Brain (organoid and tissue), 16 donors: ENCODE measurements at places on chromosomes 3 and 15.

GRCh38 chr15:22880068-22880980 lies 41.9 kb downstream of the NIPA2 start:
- DNase-seq: no peak

DNA sequence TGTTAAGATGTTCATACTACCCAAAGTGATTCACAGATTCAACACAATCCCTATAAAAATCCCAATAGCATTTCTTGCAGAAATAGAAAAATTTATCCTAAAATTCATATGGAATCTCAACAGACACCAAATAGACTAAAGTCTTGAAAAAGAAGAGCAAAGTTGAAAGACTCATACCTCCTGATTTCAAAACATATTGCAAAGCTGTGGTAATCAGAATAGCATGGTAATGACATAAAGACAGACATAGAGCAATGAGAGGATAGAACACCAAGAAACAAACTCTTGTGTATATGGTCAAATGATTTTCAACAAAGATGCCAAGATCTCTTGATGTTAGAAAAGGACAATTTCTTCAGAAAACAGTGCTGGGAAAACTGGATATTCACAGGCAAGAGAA lies 8.3 kb downstream of the GLB1 start:
- no peak for DNase-seq

GRCh38 chr3:132253262-132253878 lies 63.8 kb upstream of the ACP3 start:
- peak; percentile 74 for DNase-seq

- no peak for DNase-seq
Observed at GRCh38 chr15:65130941-65131340, 2.7 kb downstream of the PDCD7 start.

GRCh38 chr3:98733053-98733811 lies 29.9 kb upstream of the ST3GAL6 start:
- peak; percentile 63 for DNase-seq

DNA sequence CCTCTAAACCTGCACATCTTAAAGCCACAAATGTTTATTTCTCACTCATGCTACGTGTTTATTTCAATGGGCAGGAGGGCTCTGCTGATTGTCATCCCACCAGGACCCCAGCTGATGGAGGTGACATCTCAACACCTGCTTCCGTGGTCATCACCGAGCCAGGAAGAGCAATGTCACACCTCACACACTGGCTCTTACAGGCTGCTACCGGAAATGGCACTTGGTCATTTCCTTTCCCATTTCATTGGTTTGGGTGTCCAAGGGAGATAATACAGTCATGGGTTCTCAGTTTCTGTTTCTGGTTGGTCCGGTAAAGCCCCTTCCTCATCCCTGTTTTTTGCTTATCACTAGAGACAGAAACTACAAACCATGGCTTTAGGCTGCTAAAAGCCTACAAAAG lies 41.9 kb downstream of the ABHD2 start:
- DNase-seq: no peak

DNA sequence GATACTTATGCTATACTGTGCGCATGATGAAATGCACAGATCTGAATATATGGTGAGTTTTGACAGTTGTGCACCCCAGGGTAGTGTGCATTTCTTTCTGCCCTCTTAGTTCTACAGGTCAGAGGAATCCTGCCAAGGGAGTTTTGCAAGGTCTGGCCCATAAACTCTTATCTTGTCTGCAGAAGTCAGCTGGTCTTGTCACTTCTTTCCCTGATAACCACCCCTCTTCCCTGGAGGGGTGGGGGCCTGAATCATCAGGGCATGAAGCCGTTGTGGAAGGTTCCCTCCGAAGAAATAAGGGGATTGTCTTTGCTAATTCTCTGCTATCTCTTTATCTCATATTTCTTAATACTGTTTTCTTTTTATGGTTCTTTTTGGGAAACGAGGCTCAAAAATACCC lies 30.4 kb downstream of the TRIM71 start:
- no peak for DNase-seq

DNA sequence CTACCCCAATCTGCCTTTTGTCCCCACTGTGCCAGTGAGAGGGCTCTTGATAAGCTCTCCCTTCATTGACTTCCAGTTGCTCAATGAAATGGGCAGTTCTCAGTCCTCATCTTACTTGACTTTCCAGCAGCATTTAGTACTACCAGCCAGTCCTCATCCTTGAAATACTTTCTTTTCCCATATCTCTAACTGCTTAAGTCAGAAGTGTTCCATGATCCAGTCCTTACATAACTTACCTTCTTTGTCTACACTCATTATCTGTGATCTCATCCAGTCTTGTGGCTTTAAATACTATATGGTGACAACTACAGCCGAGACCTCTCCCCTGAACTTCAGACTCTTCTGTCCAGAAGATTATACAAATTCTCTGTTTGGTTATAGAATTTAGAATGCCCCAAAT lies 28.7 kb downstream of the RARRES1 start:
- DNase-seq: no peak

- DNase-seq: peak; percentile 10
Observed at GRCh38 chr3:70737666-70738290, 425.3 kb upstream of the MDFIC2 start.

DNA sequence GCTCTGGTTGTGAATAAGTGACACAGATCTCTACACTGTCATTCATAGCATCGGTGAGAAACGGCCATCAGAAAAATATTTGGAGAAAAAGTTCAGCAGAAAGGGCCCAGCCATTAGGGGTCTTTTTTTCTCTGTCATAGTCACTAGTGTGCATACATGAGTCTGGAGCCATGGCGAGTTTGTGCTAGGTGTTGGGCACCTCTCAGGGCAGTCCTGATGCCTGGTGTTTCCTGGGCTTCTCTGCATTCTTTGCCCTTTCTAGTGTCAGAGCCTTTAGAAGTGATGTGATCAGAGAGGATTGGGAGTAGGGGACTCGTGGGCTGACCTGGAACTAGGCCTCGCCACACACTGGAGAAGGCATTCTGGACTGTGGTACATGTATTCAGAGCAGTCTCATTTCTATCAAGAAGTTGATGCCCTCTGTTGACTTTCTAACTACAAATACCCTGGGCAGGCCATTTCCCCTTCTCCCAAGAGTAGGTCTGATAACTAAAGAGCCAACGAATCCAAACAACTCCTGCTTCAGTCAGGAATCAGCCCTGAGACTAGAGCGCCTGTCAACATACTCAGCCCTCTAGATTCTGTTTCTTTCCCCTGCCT lies 1.6 kb downstream of the KY start:
- no peak for DNase-seq

DNA sequence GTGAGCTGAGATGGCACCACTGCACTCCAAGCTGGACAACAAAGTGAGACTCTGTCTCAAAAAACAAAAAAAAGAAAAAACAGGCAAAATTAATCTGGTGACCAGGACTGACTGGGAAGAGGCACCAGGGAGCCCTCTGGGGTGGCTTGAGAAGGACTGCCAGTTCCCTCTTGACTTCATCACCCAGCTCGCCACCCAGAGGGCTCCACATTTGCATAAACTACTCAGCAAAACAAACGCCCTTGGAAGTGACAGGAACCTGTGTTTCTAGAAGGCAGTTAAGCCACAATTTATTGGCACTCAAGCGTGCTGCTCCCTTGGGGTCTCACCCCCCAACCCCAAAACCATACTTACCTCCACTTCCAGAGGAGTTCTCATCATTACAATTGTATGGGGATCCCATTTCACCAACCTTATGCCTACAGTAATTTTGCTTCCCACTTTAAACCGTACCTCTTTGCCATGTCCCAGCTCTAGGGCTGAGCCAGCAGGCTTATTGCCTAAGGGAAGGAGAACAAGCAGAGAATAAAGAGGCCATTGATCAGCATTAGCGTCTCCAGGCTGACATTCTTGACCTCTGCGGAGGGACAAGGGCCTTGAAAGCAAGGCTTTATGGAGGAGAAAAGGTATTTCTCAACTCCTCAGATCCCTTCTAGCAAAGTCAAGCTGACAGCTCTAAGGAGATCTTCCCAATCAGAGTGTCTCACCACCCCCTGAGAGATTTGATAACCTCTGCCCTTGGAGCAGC lies 357.4 kb downstream of the SHQ1 start:
- no peak for DNase-seq

- DNase-seq: peak; percentile 93
Observed at GRCh38 chr3:188993181-188993580, 178.6 kb upstream of the TPRG1 start.

- DNase-seq: no peak
Observed at GRCh38 chr3:140440446-140440845, 237.4 kb upstream of the TRIM42 start.

DNA sequence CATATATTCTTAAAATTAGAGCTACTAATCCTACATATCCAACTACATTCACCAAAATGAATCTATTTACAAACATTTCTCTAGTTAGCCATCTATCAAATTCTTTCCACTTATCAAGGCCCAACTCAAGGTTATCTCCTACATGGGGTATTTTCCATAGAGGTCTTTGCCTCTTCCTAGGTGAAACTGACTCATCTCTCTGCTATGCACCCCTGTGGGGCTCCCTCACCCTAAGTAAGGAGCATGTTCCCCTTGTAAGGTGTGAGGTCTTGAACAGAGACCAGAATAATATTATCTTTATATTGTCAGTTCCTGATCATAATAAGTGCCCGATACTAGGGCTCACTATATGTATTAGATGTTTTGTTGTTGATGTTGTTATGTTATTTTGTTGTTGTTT lies 74.6 kb upstream of the TSC22D2 start:
- DNase-seq: no peak

GRCh38 chr3:106381286-106381938 lies 512.6 kb upstream of the CBLB start:
- no peak for DNase-seq

DNA sequence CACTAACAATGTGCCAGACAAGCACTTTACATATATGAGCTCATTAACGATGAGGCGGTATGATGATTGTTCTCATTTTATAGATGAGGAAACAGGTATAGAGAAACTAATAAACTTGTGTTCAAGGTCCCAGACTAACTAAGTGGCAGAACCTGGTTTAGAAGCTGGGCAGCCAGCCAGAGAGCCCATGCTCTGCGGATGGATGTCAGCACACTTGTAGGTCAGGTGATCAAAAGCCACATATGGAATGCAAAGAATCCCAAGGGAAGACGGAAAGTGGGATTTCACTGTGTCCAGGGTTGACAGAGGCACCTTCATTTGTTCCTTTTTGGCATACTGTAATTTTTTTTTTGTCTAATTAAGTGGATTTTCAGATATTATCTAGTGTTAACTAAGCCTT lies 103.7 kb downstream of the EFL1 start:
- DNase-seq: no peak

DNA sequence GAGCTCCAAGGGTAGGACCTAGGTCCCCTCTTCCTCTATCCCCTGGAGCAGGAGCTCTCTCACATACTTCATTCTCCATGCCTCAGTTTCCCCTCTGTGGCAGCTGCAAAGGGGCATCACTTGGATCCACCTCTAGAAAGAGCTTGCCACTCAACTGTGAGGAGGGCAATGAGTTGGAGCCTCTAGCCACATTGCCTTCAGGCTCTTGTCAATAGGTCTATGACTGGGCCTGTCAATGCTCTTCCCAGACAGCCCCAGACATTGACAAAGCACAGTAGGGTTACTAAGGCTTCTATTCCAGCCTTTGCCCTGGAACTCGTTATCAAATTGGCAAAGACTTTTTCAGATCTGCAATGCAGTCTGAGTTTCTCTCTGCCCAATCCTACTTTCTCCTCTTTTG lies 4.4 kb upstream of the VIPR1 start:
- DNase-seq: no peak

DNA sequence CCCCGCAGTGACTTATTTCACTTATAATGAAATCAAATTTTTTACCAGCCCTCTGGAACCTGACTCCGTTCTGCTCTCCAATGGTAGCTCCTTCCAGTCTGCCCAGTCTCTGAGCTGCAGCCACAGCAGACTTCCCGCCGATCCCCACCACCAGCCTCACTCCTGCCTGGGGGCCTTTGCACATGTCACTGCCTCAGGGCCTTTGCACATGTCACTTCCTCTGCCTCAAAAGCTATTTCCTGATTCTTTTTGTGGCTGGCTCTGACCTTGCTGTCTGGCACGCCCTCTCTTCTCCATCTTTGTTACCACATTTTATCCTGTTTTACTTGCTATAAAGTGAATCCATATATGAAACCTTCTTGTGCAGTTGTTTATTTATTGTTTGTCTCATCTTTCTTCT lies 277.4 kb downstream of the EPHB1 start:
- DNase-seq: no peak

GRCh38 chr3:33083958-33084357 lies 13.0 kb downstream of the GLB1 start:
- DNase-seq: no peak

GRCh38 chr3:182389071-182389815 lies 404.1 kb upstream of the ATP11B start:
- no peak for DNase-seq

DNA sequence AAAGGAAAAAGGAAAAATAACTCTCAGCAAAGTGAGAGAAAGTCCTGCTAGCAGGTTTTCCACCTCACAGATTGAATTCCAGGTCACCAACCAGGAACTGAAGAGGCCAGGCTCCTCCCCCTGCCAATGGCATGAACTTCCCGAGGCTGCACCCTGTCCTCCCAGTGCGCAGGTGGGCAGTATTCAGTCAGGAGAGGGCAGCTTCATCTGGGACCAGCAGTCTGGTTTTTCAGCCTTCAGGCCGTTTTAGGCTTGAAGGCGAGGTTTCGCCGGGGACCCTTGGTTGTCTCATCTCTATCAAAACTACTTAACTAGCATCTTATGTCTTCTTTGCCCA lies 41.2 kb downstream of the TRAT1 start:
- no peak for DNase-seq

DNA sequence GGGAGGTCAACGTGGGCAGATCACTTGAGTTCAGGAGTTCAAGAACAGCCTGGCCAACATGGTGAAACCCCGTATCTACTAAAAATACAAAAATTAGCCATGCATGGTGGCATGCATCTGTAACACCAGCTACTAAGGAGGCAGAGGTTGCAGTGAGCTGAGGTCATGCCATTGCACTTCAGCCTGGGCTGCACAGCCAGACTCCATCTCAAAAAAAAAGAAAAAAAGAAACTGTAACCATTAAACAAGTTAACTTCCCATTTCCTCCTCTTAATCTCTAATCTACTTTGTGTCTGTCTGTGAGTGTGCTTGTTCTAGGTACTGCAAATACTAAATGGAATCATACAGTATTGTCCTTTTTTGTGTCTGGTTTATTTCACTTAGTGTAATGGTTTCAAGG lies 2.7 kb downstream of the RBM6 start:
- DNase-seq: no peak

GRCh38 chr3:117486719-117487716 lies 777.4 kb downstream of the TUSC7 start:
- peak; percentile 49 for DNase-seq
